Activated effector memory CD4-positive, alpha-beta T cell treated with Interleukin-2 at 50 U/mL for 16 hours (primary cell): ENCODE measurements at places on chromosomes 4 and X.

GRCh38 chrX:136199365-136199764, 51.8 kb downstream of the MAP7D3 start:
- DNase-seq: no peak

DNA sequence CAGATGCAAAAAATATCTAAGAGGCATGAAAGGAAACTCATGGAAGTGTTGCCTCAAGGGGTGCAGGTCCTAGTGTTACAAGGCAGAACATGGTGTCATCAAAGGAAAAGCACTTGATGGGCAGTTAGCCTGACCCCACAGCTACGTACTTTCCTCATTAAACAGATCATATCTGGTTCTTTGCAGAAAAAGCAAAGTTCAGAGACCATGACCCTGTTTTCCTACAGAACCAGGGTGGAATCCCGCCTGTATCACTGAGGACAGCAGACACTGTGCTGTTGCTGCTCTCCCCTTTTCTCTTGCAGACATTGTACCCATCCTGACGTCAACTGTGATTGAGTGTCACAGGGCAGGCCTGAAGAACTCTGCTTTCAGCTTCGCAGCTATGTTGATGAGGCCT, 91.7 kb downstream of the RFC1 start:
- no peak for DNase-seq

GRCh38 chrX:16836371-16836770, 33.8 kb downstream of the RBBP7 start:
- DNase-seq: no peak

GRCh38 chr4:57020467-57021101, 41.9 kb downstream of the POLR2B start:
- DNase-seq: no peak

DNA sequence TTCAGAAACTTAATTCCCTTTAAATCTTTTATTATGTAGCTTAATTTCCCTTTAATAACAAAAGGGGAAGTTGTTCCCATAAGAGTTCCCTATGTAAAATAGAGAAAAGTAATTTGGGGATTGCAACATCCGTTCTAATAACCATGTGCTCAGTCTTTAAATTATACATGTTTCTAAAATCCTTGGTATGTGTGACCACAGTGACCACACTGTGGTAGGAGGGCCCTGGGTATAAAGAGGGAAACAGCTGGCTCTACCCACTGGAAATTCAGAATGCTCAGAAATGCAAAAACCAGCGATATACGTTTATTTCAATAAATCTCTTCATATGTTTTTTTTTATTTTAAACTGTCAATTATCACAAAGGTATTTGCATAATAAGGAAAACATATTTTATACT, 219.1 kb downstream of the FGF13 start:
- DNase-seq: no peak

DNA sequence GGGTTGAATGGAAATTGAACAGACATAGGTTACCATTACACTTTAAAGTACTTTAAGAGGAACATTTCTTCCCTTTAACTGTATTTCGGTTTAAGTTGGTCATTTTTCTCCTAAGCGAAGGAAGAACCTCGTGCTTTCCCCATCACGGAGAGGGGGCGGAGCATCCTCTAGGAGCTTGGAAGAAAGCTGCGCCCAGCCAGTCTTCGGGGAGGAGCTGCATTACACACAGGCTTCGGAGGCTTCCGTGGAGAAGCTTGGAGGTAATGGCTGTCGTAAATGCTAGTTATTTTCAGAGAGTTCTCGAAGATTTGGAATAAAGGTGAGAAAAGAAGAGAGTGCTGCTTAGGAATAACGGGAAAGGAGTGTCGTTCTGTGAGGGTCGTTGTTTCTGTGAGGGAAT, at the start of gene PWWP3B:
TSS of gene PWWP3B (plus strand) at position 199 of the 400 bp plus-strand sequence. CDS start 37,128 bp downstream, outside the sequence.
- DNase-seq: no peak

GRCh38 chrX:120749141-120749846, 119.4 kb upstream of the C1GALT1C1 start:
- DNase-seq: no peak

DNA sequence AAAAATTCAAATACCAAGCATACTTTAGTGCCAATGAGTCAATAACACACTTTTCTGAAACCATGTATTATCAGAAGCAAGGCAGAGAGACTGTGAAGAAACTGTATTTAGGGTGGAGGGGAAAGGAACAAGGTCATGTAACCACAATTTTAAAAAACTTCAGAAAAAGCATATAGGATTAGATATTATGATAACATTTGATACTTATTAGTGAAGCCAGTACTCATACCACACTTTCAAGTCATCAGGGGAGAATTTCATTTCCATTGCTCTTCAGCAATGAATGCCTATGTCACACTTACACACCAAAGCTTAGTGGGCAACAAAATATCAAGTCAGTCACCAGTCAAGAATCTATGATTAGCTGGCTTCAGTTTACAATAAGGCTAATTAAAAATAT, 602.2 kb downstream of the IL15 start:
- DNase-seq: no peak

DNA sequence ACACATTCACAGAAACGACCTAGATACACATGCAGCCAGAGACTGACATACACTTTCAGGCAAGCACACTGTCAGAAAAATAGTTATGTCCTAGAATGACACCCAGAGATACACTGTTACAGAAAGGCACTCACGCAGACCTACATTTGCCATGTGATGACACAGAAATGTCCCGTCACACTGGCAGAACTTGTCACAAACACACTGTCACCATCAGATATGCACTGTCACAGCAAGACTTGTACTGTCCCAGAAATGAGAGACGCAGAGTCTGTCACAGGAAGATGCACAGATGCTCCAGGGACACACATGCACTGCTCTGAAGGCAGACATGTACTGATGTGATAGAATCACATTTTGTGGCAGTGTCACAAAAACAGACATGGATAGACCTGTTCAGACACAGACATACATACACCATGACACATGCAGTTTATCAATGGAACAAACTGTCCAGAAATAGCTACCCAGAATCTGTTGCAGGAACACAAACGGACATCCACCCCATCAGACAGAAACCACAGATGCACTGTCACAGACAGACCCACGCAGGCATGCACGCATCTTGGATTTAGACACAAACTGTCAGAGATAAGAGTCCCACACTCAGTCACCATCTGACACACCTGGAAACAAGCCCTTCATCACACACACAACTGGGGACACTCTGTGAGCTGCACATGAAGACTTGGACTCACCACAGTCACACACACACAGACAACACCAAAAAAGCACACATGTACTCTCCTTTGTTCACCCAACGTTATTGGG, 1.3 kb upstream of the PIM2 start:
- DNase-seq: no peak

- no peak for DNase-seq
These were observed 55.1 kb downstream of the CLCN5 start for GRCh38 chrX:49977319-49978090.

GRCh38 chr4:66212489-66212888, 542.2 kb upstream of the EPHA5 start:
- DNase-seq: no peak

DNA sequence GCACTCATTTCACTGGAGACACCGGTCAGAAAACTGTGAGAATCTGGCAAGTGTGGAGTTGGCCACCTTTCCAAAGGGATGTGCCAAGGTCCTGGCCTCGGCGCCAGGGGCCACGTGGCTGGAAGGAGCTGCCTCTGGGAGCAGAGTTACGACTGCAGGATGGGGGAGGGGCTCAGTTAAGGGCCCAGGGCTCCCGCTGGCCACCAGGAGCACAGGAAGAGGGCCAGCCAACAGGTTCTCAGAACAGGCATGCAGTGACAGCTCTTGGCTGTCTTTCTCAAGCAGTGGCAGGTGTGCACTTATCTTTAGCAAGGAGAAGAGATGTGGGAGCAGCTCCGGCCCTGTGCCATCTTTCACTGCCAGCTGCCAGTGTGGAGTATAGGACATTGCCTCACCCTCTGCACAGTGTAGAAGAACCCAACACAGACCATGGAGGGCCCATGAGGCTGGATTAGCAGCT, 115.9 kb upstream of the RBPJ start:
- DNase-seq: no peak

DNA sequence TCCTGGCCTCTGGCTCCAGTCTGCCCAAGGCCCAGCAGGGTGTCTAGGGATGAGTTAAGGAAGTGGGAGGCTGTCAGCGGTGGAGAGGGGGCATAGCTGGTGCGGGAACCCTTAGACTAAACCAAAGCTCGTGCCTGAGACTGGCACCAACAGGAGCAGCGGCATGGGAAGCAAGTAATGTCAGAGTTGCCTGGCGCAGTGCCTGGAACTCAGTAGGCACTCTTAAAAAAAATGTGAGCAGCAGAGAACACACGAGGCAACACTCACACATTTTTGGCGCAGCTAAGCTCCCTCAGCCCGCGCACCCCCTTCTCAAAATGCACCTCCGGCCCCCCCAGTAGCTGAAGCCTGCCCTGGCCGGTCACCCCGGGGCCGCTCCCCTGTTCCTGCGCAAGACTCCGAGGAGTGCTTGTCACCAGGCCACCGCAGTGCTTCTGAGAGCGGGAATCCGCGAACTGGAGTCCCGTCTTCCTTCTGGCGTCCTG, 583 bp downstream of the GABRE start:
- DNase-seq: no peak

DNA sequence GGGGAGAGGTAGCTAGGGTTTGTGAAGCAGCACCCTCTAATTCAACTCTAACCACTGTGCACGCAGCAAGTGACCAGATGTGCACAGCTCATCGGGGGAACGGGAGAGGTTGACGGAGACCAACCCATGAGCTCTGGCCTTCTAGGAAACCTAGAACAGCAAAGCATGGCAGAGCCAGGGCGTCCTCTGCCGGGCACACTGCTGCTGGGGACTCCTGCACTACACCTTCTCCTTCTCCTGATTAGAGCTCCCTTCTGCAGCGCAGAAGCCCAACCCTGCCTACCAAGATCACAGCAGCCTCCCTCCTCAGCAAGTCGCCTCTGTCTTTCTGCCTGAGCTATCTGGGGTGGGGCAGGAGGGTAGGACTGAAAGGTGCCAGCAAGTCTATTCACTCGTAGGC, 252.3 kb upstream of the PSAPL1 start:
- DNase-seq: no peak

DNA sequence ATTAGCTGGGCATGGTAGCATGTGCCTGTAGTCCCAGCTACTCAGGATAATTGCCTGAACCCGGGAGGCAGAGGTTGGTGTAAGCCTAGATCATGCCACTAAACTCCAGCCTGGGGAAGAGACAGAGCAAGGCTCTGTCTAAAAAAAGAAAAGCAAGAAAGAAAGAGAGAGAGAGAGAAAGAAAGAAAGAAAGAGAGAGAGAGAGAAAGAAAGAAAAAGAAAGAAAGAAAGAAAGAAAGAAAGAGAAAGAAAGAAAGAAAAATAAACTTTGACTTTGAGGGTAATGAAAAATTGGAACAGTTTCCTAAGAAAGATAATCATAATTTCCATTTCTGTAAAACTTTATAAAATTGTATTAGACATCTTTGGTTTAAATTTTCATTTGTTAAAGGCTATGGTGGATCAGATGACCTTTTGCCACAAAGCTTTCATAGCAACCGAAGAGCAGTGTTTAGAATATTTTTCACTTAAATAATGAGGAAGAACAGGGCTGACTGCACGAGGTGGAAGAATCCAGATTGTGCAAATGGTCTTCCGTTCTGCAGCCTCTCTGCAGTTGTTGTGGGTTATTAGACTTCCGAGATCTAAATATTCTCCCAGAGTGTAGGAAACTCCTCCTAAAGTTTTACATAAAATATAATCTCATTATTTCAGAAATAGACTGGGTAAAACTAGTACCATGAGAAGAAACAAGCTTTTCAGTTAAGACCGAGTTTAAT, 55.9 kb downstream of the RBM47 start:
- DNase-seq: no peak

DNA sequence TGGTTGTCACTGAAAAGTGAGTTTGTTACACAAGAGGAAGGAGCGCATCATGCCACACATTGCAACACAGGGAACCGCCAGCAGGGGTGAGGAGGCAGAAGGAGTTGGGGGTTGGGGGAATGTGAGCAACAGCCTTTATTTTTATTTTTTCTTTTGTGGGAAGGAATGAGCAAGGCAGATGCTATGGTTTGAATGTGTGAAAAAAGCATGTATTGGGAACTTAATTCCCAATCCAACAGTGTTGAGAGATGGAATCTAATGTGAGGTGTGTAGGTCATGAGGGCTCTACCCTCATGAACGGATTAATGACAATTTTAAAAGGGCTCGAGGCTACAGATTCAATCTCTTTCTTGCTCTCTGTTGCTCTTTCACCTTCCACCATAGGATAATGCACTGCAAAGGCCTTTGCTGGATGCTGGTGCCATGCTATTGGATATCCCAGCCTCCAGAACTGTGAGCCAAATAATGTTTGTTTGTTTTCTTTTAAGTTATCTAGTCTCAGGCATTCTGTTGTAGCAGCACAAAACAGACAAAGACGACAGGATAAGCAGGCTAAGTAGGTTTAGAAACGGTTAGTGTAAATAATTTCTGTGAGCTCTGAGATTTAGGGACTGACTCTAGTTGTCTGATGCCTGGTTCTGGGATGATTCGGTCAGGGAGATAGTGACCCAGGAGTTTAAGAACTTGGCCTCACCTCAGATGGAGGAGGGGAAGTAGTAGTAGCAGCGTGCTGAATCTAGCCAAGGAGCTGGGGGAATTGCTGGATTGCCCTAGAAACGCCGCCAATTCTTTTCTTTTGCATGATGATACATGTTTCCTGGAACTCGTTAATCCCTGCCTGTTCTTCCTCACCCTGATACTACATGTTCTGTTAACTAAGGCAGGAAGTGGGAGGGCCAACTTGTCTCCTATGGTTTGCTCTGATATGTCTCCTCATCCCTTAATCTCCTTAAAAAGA, 156.6 kb upstream of the CTSO start:
- no peak for DNase-seq
